ENCODE measurements at places on chromosomes 12 and 14.

DNA sequence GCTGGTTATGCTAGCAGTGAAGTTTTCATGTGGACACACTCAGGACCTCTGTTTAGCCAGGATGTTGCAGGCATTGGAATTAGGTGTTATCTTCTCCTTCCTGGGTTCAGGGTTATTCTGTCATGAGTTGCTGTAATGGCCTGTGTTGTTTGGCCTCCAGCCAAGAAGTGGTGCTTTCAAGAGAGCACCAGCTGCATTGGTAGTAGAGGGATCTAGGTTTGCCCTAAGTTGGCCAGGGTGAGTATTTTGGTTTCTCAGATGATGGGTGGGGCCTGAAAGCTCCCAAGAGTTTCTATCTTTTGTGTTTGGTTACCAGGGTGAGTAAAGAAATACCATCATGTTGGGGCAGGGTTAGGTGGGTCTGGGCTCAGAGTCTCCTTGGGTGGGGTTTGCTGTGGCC, 2.7 kb upstream of the GZMH start:
- DNase-seq, result no peak

GRCh38 chr14:68401855-68402254, 391.0 kb downstream of the ZFP36L1 start:
- DNase-seq, result no peak

- DNase-seq, result no peak
Measured at GRCh38 chr12:52975204-52975603, 26.3 kb downstream of the KRT18 start.

- DNase-seq, result no peak
Measured at GRCh38 chr12:50569876-50570275, 65.1 kb downstream of the DIP2B start.

- DNase-seq, result peak; percentile 100
Measured at GRCh38 chr14:68544081-68544892, 248.6 kb downstream of the ZFP36L1 start.

Data from stromal cell of bone marrow (primary cell).